ENCODE measurements at places on chromosomes 11 and 22.

GRCh38 chr11:129364143-129364654, 11.4 kb upstream of the BARX2 start:
- peak; percentile 49 for DNase-seq

GRCh38 chr11:118602331-118602730, 5.1 kb upstream of the PHLDB1 start:
- DNase-seq, result no peak

GRCh38 chr11:127137771-127138280, 137.3 kb upstream of the KIRREL3 start:
- DNase-seq, result no peak

GRCh38 chr22:50266994-50267393, 3.2 kb downstream of the MAPK11 start:
- no peak for DNase-seq

DNA sequence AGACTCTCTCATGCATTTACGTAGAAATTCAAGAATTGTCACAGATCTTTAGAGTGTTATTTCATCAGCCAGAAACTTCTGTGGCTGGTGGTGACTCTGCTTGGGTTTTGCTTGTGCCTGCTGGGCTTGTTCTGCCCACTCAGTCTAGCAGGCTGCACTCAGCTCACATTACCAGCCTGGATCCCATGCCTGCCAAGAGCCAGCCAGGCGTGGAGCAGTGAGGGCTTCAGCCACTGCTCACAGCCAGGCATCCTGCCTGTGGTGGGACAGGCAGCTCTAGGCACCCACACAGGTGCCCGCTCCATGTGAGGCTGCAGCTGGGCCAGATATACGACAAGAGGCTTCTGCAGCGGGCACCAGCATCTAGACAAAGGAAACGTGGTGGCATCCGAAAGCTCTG, 1213.3 kb upstream of the RAG2 start:
- no peak for DNase-seq

DNA sequence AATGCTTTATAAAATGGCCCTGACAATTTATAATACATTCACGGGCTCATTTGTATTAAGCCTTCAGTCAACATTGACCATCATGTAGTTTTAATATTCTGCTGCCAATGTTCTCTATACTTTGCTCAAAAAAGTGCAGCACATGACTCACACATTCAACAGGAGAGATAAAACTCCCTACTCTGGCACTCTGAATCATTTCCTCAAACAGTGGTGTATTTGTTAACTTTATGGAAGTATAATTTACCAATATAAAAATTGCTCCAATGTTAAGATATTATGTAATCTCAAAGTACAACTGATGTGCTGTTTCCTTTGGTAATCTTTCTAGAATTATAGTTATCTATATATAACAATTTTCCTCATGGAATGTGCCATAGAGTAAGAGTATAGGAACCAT, 39.9 kb downstream of the MAML2 start:
- DNase-seq, result no peak

GRCh38 chr22:32832174-32832573, 30.7 kb downstream of the TIMP3 start:
- DNase-seq, result no peak

- DNase-seq, result no peak
These were observed 44.5 kb downstream of the FEZ1 start for GRCh38 chr11:125451400-125452124.

DNA sequence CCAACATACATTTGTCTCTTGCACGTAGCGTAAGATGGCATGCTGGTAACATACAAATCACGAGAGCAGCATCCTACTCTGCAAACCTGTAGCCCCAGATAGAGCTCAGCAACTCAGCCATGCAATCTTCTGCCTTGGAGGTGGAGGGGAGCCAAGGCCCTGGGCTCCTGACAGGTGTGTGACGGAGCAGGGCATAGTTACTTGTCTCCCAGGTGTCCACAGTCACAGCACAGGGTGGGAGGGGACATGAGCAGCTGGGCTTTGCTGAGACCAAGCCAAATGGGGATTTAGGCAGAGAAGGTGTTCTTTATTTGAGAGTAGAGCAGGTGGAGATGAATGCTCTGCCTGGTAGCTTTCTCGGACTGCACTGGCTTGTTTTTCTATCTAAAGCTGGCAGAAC, 111.7 kb downstream of the TEAD1 start:
- no peak for DNase-seq

DNA sequence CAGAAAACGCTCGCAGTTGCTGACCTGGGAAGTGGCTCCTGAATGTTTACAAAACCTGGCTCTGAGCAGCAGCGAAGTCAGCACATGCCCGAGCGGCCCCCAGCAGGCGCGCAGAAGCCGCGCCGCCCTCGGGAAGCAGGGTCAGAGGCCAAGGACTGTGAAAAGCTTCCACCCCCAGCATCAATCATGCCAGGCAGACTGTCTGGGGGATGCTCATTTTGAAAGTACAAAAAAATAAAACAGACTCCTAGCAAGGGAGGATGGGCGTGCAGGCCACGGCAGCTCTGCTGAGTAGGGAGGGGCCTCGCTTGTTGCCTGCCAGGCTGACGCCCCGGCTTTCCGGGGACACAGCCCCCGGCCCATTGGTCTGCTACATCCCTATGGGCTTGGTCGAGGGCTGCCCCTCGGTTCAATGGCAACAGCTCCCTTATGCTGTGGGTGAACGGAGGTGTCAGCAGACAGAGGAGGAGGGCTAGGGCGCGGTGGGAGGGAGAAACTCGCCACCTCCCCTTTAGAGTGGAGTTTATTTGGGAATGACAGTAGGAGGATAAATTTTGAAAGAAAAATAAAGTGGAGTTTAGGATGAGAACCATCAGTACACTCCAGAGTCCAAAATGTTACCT, 37.7 kb upstream of the GNB1L start:
- no peak for DNase-seq

DNA sequence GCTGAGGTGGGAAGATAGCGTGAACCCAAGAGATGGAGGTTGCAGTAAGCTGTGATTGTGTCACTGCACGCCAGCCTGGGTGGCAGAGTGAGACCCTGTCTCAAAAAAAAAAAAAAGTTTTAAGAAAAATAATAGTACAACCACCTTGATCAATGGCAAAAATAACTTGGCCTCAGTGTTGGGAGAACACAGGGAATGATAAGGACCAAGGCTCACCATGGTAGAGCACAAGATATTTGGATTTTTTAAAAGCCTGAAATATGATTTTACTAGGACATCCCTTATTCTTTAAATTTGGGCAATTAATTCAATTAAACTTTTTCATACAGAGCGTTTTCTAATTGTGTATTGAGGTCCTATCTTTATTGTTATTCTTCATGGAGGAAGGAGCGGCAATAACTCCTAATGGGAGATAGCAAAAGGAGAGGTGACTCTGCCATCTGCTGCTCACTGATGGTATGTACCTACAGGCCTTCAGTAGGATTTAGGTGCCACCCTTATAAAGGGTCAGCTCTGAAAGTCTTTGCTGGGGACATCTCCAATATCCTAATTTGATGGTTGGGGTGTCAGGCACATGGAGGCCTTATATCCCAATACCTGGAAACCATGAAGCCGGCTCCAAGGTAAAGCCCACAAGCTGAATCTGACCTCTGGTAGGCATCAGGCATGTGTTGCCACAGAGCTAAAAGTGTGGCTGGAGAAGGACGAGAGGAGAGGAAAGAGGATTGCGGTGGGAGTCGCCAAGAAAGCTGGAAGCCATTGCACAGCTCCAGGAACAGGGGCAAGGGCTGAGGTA, 21.9 kb upstream of the POLD3 start:
- DNase-seq, result no peak

DNA sequence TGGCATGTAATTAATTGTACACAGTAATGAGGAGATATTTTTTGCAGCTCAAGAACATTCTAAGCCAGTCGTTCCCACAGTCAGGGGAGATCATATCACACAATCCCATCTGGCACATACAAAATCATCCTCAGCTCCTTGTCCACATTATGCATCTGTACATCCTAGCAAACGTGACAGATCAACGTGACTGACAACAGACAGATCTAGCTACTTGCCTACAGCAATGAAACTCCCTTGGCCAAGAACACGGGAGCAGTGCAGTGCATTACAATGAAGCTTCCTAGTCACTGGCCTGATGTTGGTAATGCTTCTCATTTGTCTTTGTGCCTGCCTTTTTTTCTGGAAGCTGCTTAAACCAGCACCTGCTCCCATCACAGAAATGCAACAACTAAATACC, 24.5 kb upstream of the GUCY1A2 start:
- no peak for DNase-seq
